ENCODE measurements at places on chromosomes 2 and 18.

- no peak for DNase-seq
Measured at GRCh38 chr2:241690202-241690717, 3.6 kb upstream of the DTYMK start.

DNA sequence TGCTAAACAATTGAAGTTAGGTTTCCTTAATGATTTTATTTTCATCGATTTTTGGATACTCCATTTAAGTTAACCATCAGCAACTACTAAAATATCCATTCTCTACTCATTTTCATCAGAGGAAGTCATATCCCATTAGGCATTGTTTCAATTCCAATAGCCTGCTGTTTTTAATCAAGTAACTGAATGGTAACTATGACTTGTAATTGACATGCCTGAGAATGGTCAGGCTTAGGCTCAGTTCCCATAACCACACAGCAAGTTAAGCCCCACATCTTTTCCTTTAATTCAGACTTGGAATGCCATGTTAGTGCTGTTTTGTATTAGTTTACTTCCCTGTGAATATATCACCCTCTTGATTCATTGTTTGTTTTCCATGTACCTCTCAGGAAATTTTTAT lies 398.8 kb downstream of the ARHGAP15 start:
- DNase-seq, result no peak

DNA sequence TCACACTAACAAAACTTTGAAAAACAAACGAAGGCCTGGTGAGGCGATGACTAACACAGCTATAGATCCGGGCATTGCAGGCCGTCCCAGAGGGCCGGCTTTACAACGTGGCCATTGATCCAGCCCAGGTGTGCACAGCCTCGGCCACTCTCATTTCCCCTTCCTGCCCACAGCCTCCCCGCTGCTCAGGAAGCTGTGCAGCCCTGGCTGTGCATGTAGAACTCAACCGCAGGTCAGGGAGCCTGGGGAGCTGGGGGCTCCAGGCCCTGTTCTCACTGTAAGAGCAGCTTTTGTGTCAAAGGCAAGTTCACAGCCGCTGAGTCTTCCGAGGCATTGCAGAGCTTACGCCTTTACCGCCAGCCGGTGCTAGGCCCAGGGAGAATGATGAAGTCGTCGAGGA lies 87.2 kb downstream of the LONRF2 start:
- no peak for DNase-seq

- no peak for DNase-seq
Measured at GRCh38 chr18:26293982-26294381, 67.7 kb downstream of the TAF4B start.

GRCh38 chr18:27411911-27412310 lies 226.8 kb upstream of the CHST9 start:
- no peak for DNase-seq

- DNase-seq, result no peak
Measured at GRCh38 chr2:233699424-233700027, 6.8 kb downstream of the UGT1A6 start.

GRCh38 chr2:142965443-142965842 lies 88.0 kb downstream of the KYNU start:
- DNase-seq, result no peak

DNA sequence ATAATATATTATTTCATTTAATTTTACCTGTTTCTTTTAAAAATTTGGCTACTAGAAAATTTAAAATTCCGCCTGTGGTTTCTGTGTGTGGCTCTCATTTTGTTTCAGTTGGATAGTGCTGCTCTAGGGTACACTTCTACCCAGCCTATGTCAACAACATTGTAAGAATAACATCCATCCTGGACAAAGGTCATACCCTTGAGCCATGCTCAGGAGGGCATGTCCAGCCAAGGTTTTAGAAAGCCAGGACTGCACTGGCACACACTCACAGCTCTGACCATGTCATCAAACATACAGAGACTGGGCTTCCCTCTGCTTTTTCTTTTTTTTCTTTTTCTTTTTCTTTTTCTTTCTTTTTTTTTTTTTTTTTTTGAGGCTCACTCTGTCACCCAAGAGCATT lies 96.1 kb downstream of the CTIF start:
- DNase-seq, result no peak

DNA sequence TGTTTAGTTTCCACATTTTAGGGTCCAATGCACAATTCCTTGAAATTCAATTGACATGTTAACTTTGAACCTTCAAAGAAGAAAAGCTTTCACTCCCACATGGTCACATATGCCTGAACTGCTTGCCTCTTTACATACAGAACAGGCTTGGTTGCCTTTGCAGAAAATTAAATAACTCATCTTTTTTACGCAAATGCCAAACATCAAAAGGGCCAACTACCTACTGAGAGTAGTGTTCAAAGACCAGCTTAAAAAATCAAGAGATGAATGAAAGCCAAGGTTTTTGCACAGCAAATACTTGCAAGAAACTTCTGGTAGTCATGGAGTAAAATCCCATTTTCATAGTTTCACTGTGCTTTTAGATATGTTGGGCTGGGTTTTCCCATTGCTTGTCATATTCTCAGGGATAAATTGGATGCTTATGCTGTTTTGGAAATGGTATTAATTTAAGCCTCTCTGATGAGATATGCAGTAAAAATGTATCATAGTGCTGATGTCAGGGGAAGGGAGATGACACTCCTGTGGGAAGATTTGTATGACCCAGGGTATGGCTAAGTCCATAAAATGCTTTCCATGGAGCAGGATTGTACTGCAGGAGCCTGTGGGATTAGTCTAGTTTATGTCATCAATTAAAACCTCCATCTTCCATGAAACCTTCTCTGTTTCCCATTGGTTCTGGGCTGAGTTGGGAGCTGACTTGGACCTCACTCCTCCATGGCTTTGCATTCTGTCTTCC lies 60.6 kb upstream of the DARS1 start:
- no peak for DNase-seq

DNA sequence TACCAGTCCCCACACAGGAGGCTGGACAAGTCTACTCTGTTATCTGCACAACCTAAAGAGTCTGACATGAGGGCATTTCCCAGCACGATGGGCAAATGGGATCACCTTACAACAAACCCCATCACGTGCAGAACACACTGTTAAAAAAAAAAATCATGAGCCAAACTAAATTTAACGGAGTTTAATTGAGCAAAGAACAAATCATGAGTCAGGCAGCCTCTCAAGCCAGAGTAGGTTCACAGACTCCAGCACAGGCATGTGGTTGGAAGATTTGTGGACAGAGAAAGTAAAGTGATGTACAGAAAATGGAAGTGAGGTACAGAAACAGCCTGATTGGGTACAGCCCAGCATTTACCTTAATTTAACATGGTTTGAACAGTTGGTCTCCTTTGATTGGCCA lies 59.9 kb downstream of the KYNU start:
- no peak for DNase-seq

GRCh38 chr2:26946841-26947784 lies 23.3 kb upstream of the MAPRE3 start:
- no peak for DNase-seq

GRCh38 chr2:143263066-143263625 lies 133.9 kb downstream of the ARHGAP15 start:
- no peak for DNase-seq

- no peak for DNase-seq
Measured at GRCh38 chr2:141027221-141027620, 1103.6 kb downstream of the LRP1B start.

DNA sequence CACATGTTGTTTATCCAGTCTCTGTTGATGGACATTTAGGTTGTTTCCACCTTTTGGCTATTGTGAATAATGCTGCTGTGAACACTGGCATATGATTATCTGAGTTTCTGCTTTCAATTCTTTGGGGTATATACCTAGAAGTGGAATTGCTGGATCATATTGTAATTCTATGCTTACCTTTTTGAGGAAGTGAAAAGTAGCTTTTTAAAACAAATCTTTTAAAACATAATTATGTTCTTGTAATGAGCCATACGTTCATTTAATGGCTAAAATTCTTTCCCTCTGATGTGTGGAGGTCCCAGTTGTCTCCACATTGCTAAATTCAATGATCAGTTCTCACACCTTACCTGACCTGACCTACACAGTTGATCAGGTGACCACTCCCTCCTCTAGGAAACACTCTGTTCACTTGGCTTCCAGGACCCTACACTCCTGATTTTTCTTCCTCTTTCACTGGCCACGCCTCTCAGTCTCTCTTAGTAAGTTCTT lies 27.8 kb upstream of the SERTAD2 start:
- DNase-seq, result no peak

DNA sequence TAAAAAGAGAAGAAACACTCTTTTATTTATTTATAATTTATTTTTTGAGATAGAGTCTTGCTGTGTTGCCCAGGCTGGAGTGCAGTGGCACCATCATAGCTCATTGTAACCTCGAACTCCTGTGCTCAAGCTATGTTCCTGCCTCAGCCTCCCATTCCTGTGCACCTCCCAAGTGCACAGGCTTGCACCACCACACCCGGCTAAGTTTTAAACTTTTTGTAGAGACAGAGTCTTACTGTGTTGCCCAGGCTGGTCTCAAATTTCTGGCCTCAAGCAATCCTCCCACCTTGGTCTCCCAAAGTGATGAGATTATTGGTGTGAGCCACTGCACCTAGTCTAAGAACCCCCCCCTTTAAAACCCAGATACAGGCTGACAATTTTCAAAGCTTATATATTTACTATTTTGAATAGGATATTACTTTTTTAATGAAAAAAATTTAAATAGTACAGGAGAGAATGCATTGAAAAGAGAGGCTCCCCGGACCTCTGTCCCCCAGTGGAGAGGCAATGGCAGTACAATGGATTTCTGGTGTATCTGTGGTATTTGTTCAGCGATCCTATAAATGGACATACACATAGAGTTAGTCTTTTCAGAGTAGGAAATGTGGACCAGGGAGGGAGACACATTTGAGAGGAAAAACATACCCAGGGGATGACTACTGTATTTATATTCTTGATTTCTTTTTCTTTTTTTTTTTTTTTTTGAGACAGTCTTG lies 48.1 kb upstream of the CNOT11 start:
- DNase-seq, result no peak

DNA sequence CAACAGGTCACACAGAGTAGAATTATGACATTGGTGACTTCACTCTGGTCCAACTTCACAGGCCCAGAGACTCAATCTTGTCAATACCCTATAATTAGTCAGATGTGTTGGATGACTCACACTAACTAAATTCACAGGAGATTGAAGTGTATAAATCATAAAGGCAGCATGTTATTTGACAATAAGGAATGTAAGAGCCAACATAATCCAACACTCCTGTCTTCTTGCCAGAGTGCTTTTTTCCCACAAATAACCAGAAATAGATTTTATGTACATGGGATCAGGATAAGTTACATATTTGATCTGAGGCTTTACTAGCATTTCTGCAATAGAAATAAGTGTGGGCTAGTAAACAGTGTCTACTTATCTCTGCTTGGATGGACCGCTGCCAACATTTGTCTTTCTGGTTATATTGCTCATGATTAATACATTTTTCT lies 42.2 kb upstream of the ZSWIM2 start:
- DNase-seq, result no peak

- DNase-seq, result no peak
Measured at GRCh38 chr18:69840445-69840844, 107.2 kb downstream of the CD226 start.

GRCh38 chr18:11027862-11028261 lies 121.5 kb downstream of the PIEZO2 start:
- no peak for DNase-seq

DNA sequence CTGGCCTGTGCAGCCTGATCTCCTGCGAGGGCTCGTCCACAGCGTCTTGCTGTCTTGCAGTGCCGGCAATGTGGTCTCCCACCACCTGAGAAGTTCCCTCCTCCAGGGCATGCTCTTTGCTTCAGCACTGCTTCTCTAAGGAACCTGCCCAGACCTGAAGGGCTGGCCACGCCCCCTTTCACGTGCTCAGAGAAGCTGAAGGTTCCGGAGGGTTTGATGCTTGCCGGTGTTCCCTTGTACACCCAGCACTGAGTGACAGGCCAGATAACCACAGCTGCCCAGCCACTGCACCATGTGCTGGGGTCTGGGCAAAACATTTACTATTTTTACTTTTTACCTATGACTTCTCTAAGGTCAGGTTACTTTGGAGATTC lies 1.7 kb upstream of the POLR2D start:
- DNase-seq, result no peak

- DNase-seq, result no peak
Measured at GRCh38 chr2:173720306-173720705, 244.9 kb downstream of the SP3 start.

DNA sequence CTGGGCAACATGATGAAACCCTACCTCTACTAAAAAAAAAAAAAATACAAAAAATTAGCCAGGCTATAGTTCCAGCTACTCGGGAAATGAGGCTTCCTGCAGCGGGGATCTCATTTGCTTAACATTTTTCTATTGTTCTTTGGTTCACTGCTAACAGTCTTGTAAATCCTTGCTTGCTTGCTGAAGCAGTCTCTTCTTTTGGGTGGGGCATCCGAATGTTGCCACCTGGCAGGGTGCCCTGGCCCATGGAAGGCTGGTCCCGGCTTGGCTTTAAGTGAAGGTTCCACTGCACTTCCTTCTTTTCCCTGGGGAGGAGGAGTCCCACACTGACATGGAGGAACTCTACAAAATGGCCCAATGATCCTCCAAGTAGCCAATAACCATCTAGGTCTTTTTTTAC lies 6.0 kb upstream of the ANKRD29 start:
- no peak for DNase-seq

- DNase-seq, result no peak
Measured at GRCh38 chr2:189115126-189115525, 64.4 kb downstream of the COL5A2 start.

- DNase-seq, result no peak
Measured at GRCh38 chr2:151976945-151977353, 121.9 kb downstream of the CACNB4 start.

DNA sequence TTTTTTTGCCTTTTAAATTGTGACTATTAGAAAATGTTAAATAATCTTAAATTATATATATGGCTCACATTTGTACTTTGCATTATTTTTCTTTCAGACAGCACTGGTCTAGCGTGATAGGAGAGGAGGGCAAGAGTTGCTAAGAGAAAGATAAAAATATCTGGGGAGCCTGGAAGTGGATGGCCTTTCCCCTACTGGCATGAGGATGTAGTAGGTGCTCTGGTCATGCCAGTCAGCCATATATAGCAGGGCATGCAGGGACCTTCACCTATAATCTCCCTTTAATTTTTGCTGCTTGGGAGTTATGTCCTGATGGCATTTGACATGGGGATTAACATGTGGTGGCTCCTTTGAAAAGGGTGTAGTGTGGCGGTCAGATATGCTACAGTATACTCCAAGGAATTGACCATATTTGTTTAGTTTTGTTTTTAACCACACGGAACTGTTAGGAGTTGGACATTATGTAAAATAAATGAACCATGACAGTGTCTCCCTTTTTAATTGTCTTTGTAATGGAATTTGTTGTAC lies 144.7 kb downstream of the BABAM2 start:
- no peak for DNase-seq

GRCh38 chr2:138193416-138194213 lies 229.3 kb downstream of the HNMT start:
- no peak for DNase-seq

GRCh38 chr2:145524303-145524702 lies 1004.4 kb upstream of the ZEB2 start:
- no peak for DNase-seq

DNA sequence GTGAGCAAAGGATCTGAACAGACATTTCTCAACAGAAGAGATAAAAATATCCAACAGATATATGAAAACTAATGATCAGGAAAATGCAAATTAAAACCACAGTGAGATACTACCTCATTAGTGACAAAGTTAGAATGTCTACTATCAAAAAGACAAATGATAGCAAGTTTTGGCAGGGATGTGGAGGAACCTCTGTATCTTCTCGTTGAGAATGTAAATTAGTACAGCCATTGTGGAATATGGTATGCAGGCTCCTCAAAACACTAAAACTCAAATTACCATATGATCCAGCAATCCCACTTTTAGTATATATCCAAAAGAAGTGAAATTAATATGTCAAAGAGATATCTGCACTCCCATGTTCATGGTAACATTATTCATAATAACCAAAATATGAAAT lies 427.1 kb downstream of the LRRTM4 start:
- DNase-seq, result no peak

Measured in NCI-H187 (cell line).